ENCODE measurements at places on chromosomes 2 and 18.
A peak's percentile ranks its signal among the peaks of the same experiment; 100 is the strongest.

DNA sequence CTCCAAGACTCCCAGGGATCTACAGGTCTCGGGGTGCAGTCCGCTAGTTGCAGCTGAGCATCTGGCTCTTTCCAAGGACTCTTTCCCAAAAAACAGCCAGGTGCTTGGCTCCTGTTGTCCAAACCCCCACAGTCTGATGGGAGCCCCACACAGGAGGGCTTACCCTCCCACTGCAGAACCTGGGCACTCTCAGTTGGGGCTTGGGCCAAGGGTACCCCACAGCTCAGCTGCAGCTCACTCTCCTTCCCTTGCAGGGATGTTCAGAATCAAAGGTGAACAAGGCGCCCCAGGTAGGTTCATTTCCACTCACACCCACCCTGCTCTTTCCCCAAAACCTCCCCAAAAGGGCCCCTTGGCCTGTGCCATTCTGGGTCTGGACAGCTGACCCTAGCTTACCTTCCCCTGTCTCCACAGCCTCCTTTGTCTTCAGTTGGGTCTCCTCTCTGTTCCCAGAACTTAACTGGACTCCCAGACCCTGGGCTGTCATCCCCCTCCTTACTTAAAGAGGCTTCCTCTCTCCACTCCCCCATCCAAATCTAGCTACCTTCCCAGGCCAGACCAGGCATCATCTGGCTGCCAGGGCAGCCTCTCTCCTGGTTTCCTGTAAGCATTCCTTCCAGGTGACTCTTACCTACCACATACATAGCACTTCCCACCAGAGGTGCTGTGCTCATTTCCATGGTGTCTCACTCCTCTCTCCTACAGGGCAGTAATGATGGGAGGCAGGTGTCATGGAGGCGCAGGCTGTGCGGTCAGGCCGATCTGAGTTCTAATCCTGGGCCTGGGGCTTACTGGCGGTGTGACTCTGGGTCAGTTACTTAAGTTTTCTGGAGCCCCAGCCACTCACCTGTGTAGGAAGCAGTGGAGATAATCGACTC, 29.5 kb downstream of the MARCO start:
- DNase-seq = peak; percentile 79

- no peak for DNase-seq
Measured at GRCh38 chr2:169478339-169478738, 955 bp upstream of the BBS5 start.

DNA sequence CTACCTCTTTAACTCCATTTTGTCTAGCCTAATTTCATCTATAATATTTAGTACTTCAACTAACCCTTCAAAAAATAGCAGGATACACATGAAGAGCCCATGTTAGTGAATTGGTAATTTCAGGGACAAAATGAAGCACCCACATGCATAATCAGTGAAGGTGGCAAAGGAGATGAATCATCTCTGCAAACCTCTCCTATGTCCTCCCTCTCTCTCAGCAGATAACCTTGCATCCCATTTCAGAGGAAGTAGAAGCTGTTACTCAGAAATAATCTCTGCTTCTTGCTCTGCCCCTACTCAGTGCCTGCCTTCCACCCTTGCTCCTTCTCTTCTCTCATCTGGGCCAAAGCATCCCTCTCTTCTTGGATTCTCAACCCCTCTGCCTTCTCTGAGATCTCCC, 60.2 kb upstream of the CAVIN2 start:
- no peak for DNase-seq

GRCh38 chr2:69291004-69291650, 95.9 kb downstream of the GFPT1 start:
- no peak for DNase-seq

- no peak for DNase-seq
Measured at GRCh38 chr2:199979398-199979797, 24.0 kb downstream of the MAIP1 start.

DNA sequence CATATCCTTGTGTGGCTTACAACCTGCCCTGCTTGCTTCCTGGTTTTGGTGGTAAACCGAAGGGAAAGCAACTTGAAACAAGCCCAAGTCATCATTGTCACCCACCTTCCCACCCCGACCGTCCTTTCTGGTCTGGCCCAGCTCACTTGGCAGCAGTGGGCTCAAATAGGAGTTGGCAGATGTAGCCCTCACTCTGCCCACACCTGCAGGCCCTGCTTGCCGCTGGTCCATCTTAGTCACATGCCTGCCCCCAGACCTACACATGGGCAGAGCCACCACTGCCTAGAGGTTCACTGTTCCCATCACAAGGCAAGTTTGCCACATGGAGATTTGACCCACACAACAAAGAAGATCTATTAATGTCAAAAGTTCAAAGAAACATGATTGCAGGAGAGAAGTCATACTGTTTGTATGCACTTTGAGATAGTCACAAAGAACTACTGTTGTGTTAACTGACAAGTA, 9.3 kb downstream of the EIPR1 start:
- no peak for DNase-seq

DNA sequence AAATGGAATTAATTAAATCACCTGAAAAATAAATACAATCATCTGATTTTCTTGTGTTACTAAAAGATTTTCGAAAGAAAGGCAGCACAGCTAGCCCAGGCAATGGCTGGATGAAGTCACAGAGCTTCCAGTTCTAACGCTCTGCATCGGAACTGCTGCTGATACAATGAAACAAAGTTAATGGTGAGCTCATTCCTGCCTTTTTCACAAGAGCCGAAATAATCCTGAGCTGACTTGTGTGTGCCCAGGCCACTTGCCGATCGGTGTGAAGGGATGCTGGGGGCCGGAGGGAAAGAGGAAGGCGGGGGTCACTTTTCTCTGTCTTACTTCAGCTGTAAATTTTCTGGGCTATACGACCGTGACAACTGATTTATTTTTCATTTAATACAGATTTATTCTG, 149.5 kb downstream of the INO80D start:
- DNase-seq = no peak

GRCh38 chr18:63878343-63878742, 9.2 kb upstream of the SERPINB2 start:
- DNase-seq = no peak

- no peak for DNase-seq
Measured at GRCh38 chr2:179861416-179862067, at the start of gene ZNF385B. ZNF385B (minus strand) TSS chr2:179861612.

Measured in epithelial cell of prostate (primary cell).